Activated CD8-positive, alpha-beta memory T cell treated with anti-CD3 and anti-CD28 coated beads for 1 hour (primary cell): ENCODE measurements at places on chromosomes 2 and 18.

DNA sequence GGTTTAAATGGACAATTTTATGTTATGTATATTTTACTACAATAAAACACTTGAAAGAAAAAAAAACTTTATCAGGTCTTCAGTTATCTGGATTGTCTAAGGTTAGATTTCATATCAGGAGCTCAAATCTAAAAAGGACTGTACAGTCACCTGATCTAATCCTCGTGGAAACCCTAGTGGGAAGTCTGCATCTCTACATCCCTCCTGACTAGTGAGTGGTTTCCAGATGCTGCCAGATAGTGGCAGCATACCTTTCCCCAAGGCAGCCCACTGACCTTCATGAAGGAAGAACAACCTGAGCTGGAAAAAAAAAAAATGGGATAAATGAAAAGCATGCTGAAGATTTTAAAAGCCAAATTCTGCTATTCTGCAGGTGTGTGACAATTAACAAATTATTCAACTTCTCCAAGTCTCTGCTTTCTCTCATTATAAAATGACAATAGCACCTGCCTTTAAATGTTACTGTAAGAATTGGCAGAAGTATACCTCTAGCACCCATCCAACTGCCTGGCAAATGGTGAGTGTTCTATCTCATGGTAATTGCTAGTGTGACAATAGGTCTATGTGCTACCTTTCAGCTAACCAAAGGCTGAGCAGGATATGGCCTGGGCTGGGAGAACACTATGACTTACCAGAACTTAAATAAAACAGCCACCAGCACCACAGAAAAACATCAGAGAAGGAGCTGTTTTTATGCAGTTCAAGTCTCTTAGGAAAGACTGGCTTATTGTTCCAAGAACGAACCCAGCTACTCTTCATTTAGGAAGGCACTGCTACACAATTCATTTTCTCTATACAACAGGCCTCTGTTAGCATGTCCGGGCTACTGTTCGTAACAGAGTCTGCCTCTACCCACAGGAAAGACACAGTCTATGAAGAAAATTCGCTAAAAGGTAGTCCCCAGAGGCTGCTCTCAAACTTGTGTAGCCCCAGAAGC lies 8.6 kb downstream of the CLASP1 start:
- DNase-seq = no peak

DNA sequence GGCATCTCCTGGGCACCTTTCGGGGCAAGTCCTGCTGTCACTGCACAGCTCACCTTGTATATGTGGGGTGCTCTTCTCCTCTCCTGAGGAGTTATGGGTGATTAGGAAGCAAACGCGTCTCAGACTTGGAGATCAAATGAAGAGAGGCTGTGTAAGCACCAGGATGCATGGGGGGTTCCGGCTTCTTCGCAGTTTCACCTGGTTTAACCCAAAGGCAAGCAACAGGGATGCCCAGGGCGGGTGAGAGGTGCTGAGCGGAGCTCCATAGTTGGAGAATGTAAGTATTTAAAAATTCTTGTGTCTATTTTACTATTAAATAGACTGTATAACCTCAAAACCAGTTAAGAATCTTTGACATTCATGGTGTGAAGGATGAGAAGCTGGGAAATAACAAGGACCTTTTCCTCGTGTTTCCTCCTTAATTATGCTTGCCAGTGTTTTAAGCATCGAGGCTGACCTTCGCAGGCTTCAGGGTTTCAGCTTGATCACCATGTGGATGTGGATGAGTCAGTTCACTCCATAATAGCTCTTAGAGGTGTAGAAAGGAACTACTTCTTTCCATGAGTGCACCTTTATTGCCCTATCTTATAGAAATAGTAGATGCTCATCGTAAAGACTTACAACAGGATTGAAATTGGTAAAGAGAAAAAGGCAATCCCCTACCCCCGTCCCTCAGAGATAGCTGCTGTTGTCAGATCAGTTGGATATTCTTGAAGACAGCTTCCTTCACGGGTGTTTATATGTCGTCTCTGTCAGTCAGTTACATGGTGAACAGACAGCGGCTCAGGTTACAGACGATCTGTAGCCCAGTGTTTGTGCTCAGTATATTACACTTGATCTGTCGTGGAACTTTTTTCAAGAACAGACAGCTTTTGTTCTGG lies 201.1 kb downstream of the AGAP1 start:
- no peak for DNase-seq

- DNase-seq = no peak
Observed at GRCh38 chr2:99079226-99079625, 62.3 kb upstream of the C2orf15 start.

- no peak for DNase-seq
Observed at GRCh38 chr18:2916184-2916583, 69.4 kb downstream of the EMILIN2 start.

DNA sequence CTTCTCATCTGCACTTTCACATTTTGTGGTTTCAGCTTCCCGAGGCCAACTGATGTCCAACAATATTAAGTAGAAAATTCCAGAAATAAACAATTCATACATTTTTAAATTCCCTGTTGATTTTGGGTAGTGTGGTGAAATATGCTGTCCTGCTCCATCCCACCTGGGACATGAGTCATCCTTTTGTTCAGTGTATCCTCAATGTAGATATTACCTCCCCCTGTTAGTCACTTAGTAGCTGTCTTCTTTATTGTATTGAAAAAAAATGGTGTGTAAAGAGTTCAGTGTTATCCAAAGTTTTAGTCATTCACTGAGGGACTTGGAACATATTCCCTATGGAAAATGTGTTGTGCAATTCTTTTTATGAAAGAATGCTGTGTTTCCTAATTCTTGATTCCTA lies 348.1 kb downstream of the SOCS6 start:
- DNase-seq = no peak

DNA sequence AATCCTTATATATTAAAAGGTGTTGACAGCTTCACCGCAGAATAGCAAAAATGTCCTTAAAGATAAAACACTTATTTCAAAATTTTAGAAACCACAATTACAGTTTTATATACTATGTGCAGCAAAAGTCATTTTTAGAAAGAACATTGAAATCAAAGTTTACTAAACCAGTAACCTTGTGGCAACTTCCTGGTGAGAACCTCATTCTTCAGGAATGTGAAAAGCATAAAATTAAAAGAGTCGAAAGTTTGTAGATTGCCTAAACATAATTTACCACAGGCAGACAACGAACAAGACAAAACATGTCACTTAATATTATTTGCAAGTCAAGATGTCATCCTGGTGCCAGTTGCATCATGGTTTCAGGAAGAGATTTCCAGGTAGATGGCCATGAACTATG lies 108.3 kb upstream of the NRP2 start:
- DNase-seq = no peak

DNA sequence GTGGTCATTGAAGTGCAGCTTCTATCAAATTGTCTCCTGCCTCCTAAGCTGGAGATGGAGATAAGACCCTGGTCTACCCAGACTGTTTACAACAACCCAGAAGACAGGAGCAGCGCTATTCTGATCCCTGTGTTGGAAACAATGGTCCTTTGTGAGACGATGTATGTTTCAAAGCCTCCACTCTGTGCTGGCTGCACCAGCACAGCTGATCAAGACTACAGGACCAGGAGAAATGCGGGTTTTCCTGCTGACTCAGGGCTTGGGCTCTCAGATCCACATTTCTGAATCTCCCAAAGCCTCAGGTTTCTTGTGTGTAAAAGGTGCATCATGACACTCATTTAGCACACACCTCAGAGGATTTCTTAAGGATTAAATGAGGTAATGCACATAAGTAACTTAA lies 92.0 kb downstream of the POU3F3 start:
- DNase-seq = no peak

DNA sequence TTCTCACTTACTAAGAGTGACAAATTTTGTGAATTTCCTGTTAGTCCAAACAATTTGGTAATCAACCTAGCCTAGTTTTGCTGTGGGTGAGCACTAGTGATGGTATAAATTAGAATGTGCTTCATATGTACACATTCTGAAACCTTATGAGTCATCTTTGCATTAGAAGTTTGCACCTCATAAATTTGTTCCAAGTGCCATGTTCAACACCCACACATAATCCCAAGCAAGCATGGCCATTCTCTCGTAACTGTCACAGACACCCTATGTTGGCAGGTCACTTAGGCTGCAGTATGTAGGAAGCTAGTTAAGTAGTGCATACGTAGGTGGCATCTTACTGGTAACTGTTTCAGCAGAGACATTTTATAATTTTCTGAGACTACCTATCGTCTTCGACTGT lies 46.9 kb downstream of the NAB1 start:
- DNase-seq = no peak

DNA sequence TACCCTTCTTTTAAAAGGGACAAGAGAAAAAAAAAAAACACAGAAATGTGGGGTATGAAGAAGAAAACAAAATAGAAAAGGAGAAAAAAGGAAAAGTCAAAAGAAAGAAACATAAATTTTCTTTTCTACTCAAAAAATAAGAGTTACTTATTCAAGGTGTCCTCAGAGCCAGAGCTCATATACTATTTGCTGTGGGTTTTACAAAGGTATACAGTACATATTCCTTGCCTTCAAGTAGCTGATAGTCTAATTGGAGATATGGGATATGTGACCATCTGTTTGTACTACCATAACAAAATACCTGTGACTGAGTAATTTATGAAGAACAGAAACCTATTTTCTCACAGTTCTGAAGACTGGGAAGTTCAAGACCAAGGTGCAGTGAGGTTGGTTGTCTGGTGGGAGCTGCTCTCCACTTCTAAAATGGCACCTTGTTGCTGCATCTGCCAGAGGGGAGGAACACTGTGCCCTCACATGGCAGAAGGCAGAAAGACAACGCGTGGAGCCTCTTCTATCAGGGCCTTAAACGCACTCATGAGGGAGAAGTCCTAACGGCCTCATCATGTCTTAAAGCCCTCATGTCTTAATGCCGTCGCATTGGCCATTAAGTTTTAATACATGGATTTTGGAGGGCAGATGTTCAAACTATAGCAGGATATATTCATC lies 33.9 kb downstream of the NBAS start:
- DNase-seq = no peak

- DNase-seq = no peak
Observed at GRCh38 chr2:242001853-242002252, 132.3 kb downstream of the RTP5 start.

DNA sequence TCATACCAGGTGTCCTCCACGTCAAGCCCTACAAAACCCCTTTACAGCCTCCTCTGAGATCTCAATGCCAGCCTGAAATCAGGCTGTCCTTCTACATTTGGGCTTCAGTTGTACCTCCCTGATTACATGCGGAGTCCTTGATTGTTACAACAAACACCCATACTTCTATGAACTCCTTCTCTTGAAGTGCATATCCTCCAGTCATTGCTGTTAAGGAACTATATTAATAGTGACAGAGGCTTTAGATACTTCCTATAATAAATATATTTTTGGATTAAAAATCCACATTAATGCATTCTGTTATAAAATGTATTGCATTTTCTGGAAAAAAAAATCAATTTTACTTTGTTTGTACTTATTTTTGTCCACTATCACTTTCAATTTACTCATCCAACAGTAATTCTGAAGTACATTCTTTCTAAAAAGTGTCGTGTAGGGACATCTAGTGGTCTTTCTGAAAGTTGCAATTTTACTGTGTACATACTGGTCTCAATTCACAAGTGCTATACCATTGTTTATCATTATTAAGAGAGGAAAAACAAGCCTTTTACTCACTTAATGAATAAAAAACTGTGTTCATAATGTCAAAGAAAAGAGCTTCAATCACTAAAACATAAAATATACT lies 316.4 kb downstream of the DSEL start:
- no peak for DNase-seq

GRCh38 chr2:177056481-177056929 lies 156.1 kb upstream of the HNRNPA3 start:
- DNase-seq = no peak

DNA sequence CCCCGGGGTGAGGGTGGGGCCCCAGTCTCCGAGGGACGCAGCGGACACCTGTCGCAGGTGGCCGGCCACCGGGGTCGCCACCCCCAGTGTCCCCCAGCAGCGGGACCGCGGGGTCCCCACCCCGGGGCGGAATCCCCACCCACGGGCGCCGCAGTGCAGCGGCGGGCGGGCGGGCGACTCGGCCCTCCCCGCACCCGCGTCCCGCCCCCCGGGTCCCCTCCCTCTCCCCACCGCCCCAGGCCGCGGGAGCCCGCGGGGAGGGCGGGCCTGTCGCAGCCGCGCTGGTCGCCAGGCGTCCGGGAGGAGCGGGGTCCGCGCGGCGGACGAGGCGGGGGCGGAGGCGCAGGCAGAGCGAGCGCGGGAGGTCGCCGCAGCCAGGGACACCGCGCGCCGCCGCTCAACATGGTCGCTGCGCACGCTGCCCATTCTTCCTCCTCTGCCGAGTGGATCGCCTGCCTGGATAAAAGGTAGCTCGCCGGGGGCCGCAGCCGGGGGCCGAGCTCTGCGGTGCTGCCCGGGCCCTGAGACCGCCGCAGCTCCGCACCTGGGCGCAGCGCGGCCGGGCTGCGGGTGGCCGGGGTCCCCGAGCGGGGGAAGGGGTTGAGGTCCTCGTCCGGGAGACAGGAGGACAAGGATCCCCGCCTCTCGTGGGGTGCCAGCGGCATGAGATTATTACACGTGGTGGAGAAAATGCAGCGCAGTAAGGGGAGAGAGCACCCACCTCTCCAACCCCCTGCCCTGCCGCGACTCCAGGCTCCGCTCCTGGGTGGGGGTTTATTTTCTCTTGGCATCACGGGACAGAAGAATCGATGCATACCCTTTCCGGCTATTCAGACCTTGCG lies at the start of gene RAPGEF4:
TSS of gene RAPGEF4 (plus strand) at position 264 of the 842 bp plus-strand sequence. CDS start at position 403, 139 bp downstream.
- DNase-seq = no peak

- DNase-seq = no peak
Observed at GRCh38 chr2:176555781-176556180, 286.5 kb downstream of the MTX2 start.

DNA sequence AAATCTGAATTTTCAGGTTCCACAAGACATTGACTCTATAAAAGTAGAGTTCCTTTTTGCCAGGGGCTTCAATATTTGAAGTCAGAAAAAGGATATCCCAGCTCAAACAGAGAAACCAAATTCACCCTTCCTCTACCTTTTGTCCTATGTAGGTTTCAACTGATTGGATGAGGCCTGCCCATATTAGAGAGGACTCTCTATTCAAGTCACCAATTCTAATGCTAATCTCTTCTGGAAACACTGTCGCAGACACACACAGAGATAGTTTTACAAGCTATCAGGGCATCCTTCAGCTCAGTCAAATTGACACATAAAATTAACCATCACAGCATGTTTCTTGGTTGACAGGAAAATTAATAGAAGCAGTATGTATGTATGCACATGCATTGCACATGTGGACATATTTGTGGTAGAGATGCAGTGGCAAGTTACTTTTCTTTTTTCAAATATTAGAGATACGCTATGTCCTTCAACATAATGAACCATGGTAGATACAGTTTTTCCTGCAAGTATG lies 207.1 kb downstream of the RAD51AP2 start:
- no peak for DNase-seq

- no peak for DNase-seq
Observed at GRCh38 chr2:156447761-156448160, 11.6 kb downstream of the GPD2 start.

- DNase-seq = no peak
Observed at GRCh38 chr2:155895016-155895415, 437.5 kb downstream of the NR4A2 start.
